Esophagus mucosa (tissue), 1 donor: ENCODE measurements at places on chromosomes 7 and 10. TPM values are rescaled to one million over a fixed set of nuclear protein-coding genes. Genes with fewer than 3 reads are reported as not detected.

Gene LFNG
- total RNA-seq: 5.7 TPM

Gene NSUN5
- 22.1 TPM for total RNA-seq

Gene FGFR2
- total RNA-seq: 27.4 TPM

Gene LRRN3
- not detected for total RNA-seq

Gene SH3PXD2A
- 34.0 TPM for total RNA-seq

Gene ABCB1
- total RNA-seq: 2.7 TPM

Gene TRIM74
- total RNA-seq: not detected

Gene SAMD9L
- 4.6 TPM for total RNA-seq

Gene DIP2C
- total RNA-seq: 3.6 TPM

Gene EIF5AL1
- total RNA-seq: 1.7 TPM

Gene MRC1
- total RNA-seq: 1.2 TPM

Gene CASTOR2
- total RNA-seq: 3.4 TPM

Gene CPN1
- not detected for total RNA-seq
